ENCODE measurements at places on chromosomes 7 and 10.
A peak's percentile ranks its signal among the peaks of the same experiment; 100 is the strongest.

DNA sequence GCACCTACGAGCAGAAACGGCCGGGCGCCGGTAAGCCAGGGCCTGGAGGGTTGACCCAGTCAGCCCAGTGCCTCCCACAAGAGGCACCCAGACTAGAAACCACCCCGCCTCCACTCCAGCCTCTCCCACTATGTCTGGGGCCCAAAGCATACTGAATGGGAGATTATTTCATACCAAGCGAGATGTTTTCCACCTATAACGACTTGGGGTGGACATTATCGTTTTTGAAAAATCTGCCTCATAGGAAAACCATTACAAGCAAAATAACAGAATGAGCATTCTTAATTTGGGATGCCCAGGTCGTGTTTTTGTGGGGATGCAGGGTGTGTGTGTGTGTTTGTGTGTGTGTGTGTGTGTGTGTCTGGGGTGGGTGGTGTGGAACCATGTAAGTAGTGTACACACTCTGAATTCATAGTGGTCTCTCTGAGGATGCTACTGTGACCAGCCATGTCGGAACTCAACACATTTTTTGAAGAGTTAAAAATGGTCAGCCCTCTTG is 1.6 kb downstream of the HOXA6 start:
- no peak for DNase-seq

DNA sequence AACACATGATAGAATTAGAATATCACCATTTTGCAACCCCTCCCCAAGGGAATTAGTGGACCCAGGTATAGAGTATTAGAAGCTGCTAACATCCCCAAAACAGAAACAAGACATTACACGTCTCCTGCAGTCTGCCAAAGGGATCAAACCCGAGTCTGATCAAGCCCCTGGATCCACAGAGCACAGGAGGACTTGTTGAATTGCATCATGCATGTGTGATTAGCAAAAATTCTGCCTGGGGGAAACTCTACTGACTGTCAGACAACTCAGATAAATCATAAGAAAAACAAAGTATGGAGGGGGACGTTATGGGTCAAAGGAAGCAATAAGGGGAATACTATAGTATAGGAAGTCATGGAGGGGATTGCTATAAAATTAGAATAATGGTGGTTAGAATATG is 116.8 kb upstream of the FGFR2 start:
- no peak for DNase-seq

- DNase-seq = no peak
Measured at GRCh38 chr7:50141854-50142253, 48.8 kb upstream of the ZPBP start.

- DNase-seq = no peak
Measured at GRCh38 chr7:12152196-12152918, 58.7 kb upstream of the TMEM106B start.

GRCh38 chr10:91643700-91644099 is 10.8 kb upstream of the PPP1R3C start:
- no peak for DNase-seq

- DNase-seq = no peak
Measured at GRCh38 chr10:87928996-87929395, 65.6 kb downstream of the PTEN start.

DNA sequence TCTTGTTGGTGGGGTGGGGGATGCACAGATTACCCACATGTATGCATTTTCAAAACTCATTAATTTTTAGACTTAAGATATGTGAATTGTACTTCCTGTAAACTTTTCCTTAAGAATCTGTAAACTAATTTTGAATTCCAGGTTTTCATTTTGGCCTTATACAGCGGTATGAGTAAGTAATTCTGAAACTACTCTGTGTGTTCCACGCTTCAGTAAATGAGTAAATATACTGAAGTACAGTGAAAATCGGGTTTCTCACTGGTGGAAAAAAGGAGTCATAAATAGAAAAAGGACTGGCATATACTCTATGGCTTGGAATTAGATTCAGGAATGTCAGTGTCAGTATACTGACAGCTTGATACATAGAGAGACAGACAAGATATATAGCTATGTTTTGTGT is 72.8 kb downstream of the CTTNBP2 start:
- DNase-seq = no peak

DNA sequence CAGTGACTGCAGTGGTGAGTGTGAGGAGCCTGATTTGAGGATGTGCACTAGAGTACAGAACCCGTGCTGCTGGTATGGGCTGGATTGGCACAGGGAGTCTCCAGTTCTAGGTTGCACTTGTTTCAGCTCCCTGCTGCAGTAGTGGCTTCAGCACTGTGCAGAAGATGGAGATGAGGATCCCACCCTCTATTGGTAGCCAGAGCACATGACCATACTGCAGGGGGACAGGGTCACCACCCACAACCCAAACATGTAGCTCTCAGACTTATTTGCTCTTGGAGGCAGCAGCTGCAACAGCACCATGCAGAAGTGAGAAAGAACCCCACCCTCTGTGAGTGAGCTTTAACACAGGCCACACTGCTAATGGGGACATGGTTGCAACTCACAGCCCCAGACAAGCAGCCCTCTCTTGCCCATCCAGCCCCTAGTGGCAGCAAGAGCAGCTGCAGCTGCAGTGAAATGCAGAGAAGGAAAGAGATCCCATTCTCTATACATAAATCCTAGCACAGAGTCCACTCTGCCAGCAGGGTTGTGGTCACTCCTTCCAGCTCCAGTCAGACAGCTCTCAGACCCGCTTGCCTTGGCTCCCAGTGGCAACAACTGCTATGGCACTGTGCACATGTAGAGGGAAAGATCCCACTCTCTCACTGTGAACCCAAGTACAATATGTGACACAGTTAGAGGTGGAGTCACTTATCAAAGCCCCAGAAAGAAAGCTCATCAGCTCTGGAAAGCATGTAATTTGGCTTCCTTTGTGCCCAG is 51.4 kb upstream of the SCIN start:
- no peak for DNase-seq

GRCh38 chr10:14548474-14548873 is 217.8 kb upstream of the FRMD4A start:
- DNase-seq = no peak

DNA sequence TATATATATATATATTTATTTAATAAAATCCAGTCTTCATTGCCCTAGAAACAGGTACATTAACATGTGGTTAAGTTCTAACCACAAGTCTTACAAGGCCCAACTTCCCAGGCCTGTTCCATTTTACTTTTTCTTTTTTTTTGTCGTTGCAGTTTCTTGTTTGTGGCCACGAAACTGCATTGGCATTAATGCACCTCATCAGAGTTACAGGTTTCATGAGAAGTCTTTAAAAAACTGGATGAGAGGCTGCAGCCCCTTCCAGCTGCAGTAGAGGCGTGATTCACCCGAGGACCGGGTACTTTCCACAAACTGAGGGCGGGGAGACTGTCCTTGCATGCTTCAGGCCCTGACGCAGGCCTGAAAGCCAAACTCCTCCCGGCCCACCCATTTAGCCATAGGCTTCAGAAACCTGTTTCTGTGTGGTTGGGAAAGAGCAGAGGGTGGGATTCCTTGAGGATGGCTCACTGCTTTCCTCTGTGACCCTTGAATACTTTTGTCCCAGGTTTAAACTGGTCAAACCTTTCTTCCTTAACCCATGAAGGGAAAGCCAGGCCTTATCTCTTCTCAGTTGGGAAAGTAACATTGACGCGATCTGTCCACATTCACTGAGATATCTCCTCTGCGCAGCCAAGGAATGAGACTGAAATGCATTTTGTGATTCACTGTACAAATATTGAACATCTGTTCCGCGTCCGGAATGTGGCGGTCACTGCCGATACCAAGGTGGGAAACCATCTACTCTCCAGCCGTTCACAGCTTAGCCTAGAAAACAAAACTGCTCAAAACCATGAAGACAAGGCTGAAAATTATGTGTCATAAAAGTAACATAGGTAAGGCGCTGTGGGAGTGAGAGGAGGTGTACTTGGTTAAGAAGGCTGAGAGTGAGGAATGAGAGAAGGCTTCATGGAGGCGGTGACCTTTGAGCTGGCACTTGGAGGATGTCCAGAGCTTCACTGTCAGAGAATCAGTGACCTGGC is 311.7 kb downstream of the GATA3 start:
- DNase-seq = peak; percentile 47

DNA sequence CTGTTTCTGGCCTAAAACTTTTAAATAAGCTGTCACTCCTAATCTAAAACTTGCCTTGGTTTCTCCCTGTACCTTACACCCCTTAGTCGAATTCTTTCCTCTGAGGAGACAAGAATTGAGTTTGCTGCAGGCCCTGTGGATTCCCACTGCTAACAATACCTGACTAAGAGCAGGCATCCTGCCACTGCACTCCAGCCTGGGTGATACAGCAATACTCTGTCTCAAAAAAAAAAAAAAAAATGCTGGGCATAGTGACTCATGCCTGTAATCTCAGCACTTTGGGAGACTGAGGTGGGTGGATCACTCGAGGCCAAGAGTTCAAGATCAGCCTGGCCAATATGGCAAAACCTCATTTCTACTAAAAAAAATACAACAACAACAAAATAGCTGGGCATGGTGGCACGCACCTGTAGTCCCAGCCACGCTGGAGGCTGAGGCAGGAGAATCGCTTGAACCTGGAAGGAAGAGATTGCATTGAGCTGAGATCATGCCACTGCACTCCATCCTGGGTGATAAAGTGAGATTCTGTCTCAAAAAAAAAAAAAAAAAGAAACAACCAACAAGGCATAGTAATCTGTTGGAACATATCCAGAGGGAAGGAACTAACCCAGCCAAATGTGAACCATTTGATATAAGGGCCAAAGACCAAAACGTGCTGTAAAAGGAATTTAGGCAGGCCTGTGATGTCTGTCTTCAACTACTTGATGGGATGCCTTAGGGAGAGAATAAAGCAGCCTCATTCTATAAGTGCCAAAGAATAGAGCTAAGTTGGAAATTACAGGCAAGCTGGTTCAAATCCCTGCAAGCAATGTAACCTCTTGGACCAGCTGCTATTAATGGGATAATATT is 732.7 kb upstream of the AUTS2 start:
- no peak for DNase-seq

- no peak for DNase-seq
Measured at GRCh38 chr10:59245686-59246085, 69.2 kb downstream of the PHYHIPL start.

DNA sequence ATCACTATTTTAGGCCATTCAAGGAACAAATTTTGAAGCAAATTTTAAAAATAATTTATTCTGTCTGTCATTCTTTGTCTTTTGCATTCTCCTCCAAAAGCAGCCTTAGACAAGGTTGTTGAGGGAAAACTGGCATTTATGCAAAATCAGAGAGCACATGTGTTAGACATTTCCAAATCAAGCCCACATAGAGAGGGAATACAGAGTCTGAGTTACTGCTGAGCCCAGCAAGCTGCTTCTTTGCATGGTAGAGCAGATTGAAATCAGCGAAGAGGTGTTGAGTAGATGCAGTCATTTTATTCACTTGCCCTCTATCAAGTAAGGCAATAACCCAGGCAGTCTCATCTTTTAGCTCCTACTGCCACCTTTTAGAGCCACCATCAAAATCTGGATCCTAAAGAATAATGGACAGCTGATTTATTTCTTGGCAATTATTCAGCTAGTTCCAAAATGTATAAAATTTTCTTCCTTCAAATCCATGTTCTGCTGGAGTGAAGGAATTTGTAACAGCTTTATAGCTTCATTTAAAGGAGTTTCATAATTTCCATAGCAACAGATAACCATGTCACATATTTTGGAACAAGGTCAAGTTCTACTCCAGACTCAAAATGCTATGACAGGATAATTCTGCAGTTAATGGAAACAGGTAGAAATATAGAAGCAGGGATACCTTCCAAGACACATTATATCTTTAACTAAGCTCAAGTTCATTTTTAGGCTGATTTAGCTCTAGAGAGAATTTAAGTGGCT is 7.3 kb upstream of the PCDH15 start:
- DNase-seq = no peak

- no peak for DNase-seq
Measured at GRCh38 chr7:122166740-122167139, 22.7 kb upstream of the AASS start.

- no peak for DNase-seq
Measured at GRCh38 chr10:130351466-130352290, 215.5 kb downstream of the GLRX3 start.

DNA sequence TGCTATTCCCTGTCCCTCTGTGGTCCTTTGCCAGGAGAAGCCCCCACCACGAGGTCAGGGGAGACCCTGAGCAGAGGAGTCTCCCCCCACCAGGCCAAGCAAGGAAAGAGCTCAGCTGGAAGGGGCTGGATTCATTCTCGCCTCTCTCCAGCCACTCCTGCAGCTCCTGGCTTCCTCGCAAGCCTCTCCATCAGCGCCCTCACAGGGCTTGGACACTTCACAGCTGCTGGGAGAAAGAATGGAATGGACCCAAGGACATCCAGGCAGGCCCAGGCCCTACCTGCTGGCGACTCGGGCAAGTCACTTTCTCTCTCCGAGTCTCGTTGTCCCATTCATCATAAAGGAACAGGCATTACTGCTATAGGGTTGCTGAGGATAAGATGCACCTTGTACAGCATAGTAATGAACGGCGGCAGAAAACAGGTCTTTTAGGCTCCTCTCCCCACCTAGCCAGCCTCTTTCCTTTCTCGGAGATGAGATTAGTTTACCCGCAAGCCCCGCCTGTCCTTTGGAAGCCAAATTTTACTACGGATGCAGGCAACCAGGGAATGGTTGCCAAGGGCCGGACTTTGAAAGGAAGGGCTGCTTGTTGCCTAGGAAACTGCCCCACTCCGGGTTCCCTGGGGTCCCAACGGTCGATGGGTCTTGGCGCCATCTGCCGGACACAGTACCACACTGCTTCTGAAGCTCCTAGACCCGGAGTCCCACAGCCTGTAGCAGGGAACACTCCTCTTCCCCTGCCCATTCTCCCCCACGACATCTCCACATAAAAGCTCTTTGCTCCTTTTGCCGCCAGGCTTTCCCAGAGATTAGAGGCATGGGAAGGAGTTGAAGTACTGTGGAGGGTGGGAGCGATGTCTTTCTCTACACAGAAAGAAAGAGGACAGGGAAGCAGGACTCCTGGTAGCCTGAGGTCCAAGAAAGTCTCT is 22.3 kb downstream of the IMPDH1 start:
- DNase-seq = peak; percentile 53

DNA sequence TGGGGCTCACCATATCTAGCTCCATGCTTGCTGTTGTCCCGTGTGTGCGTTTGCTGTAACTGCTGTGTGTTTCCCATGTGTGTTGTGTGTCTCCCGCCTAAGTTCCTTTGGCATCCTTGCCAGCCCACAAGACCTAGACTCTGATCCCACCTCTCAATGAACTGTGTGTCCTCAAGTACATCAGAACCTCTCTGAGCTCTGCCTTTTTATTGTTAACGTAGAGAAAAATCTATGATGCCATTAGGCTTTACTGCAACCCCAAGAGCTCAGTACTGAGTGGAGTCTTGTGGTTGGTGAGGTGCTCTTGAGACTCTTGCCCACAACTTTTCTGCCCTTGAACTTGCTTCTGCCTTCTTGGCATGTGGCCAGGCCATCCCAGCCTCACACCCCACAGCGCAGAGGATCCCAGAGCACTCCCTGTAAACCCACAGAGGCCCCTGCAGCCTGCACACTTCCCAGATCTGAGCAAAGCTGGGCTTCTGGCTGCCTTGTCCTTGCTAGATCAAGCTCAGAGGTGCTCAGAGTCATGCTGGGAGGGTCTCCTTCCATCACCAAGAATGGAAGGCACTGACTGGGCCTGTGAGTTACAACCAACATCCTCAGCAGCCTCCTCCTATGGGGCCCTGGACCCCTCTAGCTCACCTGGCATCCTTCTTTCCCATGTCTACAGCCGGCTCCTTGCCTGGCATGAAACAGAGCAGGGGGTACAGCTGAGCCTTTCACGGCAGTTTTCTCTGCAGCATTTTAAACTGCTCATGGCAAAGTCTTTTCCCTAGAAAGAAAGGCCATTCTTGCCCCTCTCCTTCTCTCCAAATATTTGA is 643.4 kb downstream of the ACTR3B start:
- no peak for DNase-seq
